Cardiac septum (tissue), 1 donor: ENCODE measurements at places on chromosomes 3 and 15. TPM values are rescaled to one million over a fixed set of nuclear protein-coding genes. Genes with fewer than 3 reads are reported as not detected.

- no peak for DNase-seq
Measured at GRCh38 chr3:135226057-135226456, 431.0 kb downstream of the EPHB1 start.

GRCh38 chr3:38482951-38483350, 13.2 kb upstream of the EXOG start:
- DNase-seq: no peak

DNA sequence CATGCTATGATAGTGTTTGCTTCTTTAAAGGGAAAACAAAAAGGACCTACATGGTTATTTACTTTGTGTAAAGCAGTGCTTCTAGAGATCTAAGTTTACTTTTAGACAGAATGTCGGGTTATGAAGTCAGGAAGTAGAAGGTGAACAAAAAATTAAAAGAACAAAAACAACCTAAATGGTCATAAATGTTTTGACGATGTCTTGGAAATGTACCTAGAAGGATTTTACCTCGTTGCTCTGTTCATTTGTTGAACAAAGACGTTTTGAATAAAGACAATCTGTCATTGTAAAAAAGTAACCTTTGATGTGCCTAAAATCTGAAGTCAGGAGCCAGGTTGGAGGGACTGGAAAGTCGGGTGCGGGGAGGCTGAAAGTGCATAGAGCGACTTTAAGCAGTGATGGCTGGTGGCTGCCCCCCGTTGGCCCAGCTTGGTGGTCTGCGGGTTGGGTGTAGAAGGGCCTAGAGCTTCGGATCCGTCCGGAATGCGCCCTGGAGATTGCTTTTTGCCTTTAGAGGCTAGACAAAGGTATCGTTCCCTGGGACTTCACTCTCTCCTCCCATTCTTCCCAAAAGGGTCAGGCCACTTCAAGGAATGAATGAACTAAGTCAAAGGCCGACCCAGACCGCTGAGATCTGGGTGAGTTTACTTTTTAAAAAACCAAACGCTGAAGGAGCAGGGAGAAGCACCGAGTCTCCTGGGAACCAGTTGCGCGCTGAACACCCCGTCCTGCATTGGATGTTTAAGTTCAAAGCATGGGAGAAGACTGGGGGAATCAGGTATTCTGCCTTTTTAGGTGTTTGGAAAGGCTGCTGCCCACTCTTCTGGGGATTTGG, 2.1 kb downstream of the SOX14 start:
- no peak for DNase-seq

GRCh38 chr3:108554229-108554628, 35.0 kb downstream of the CIP2A start:
- DNase-seq: no peak

PIGBOS1 gene
- total RNA-seq: 7.4 TPM

CYP8B1 gene
- total RNA-seq: not detected

DNA sequence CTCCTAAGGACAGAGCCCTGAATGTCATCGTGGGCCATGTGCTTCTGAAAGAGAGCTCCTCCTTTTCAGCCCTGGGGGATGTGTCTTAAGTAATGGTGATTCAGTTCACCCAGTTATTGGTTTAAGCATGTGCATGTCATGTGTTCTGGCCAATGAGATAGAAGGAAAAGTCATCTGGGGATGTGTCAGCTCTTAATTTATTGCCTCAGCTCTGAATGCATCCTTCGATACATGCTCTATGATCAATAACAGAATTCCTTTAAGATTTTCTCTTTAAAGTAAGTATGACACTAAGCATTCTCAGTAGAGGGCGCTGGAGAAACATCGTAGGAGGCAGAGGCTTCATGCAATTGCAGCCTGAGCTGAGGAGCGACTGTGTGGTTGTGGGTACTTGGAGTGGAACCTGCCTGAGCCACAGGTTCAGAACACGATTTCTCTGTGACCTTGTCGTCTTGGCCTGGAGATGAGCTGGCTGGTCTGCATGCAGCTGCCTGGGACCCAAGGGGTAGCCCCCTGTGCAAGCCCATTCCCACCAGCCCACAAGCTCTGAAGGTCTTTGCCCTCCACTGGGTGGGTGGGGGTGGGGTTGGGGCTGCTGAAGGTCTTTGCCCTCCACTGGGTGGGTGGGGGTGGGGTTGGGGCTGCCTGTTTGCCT, 69.5 kb downstream of the C3orf38 start:
- DNase-seq: no peak

DNA sequence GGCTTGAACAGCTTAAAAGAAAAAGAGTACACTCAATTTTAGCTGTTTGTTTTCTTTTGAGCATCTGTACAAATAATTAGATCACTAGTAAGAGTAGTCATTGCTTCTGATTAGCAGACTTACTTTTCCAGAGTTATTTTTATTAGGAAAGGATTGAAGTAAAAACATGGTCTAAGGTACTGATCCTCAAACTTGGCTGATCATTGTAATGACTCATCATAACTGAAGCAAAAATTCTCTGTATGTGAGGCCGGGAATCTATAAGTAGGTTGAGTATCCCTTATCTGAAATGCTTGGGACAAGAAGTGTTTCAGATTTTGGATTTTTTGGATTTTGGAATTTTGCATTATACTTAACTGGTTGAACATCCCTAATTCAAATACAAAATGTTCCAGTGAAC, 12.4 kb downstream of the NMD3 start:
- no peak for DNase-seq

DNA sequence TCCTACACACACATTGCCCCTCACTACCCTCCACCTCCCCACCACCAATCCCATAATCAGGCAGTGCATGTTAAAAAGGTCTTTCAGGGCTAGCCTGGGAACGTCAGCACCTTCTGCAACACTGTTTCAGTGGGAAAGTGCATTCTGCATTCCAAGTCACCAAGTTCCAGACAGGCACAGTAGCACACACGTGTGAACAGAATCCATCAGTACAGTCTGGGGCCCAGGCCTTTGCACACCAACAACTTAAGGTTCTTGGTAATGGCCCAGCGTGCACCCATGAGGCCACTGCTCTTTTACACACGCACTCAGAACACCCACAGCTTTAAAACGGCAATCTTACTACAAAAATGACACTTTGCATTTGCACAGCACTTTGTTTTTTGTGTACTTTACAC, 1.2 kb downstream of the ANXA2 start:
- DNase-seq: no peak

TRPC1 gene
- total RNA-seq: 18.7 TPM

MAGEL2 gene
- total RNA-seq: 0.11 TPM

DNA sequence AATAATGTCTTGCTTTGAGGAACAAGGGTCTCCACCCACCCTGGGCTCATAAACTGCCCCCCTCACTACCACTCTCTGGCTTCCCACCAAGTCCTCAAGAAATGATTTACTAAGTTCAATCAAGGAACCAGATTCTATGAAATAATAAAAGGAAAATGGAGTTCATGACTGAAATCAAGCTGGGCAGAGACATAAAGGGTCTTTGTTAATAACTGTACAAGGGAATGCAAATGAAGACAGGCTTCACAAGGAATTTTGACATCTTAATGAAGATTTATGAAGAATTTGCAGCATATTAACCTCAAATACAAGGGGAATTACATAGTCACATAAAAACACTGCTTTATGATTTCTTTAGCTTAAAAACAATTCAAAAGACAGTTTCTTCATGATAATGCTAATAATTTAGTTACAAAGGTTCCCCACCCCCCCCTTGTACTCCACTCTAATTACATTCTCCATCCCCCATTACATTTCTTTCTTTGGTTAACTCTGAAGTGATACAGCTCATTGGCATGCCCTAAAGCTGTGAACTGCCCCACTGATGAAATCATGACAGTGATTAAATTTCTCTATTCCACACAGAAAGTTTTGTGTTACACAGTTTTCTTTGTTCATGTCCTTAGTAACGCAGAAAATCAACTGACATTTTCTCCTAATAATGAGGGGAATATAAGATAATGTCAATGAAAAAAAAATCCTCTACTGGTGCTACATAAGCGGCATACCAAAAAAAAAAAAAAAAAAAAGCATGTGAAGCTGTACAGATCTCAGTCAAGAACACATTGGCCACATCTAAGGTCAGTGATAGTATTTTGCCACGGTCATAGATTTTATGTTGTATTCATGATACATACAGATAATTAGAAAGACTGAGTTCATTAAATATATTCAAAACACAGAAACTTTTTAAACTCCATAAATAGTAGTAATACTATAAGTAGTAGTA, 54.4 kb downstream of the WWTR1 start:
- DNase-seq: no peak

ANKRD63 gene
- not detected for total RNA-seq

GAP43 gene
- total RNA-seq: 2.6 TPM

DNA sequence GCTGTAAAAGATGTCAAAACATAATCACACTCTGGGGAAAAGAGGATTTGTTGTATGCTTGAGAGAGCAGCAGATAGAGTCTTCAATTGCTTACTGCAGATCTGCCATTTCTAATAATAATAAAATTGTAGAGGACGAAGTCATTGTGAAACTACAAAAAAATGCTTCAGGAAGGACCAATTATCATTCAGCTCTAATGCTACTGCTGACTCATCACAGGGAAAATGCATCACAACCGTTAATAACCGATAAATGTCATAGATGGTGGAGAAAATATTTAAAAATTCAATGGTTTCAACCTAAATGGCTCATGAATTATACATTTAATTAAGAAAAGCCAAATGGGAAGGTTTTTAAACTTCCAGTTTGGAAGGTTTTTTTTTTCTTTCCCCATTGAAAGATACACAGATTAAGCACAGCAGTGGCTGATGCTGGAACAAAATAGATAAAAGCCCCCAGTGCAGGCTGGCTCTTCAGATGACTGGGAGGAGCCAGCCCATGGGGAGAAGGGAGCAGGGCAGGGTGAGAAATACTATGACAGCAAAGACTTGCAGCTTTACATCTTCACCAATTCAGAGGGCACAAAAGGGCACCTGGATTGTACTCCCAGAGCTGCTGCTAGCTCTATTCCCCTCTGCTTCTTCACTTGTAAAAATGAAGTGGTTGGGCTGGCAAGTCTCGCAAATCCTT, 196.1 kb downstream of the CNTN6 start:
- no peak for DNase-seq

NR2E3 gene
- not detected for total RNA-seq

DNA sequence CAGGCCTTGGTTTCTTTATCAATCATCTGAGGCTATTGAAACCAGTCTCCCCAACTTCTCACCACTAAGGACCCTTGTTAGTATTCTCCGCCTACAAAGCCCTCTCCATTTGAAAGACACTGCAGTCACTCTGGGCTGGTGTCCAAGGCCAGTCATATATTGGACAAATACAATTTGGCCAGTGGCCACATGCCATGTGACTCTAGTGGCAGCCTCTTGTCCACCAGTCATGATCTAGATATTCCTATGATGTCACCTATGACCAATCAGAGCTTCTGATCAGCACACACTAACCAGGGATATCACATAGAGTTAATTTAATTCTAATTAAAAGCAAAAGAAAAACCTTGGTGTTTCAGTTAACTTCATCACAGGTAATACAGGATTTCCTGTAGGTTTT, 68.2 kb downstream of the RAB11A start:
- DNase-seq: no peak

DNA sequence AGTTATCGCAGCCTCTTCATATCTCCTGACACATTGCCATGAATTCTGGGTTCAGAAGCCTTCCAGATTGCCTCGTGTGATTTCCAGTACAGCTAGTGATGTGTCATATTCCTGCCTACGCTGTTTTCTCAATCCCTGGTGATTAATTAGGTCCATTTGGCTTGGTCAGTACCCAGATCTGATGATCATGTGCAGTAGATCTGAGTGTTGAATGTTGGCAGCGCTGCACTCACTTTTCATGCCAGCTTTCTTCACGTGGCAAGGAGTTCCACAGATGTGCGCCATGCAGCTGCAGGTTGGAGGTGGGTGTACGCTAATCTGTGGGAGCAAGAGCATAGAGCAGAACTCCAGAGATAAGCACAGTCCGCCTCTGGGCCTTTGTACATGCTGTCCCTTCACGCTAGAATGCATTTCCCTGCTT, 86.9 kb upstream of the COL6A5 start:
- DNase-seq: no peak

DNA sequence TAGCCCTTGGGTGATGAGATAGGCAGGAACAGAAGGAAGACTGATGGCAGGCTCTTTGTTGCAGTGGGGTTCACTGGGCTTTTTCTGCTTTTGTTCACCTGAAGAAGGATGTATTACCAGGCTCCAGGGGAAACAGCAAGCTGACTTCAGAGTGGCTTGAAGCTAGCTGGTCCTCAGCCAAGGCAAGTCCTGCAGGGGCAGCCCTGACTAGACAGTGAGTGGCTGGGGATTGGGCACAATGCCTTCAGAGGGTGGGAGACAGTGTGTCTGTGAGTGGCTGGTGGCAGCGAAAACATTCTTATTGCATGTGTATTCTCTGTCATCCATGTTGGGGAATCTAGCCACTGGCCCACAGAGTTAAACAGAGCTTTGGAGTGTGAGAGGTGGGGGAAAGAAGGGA, 2.3 kb upstream of the TEX264 start:
- no peak for DNase-seq

GRCh38 chr15:22226034-22226790, 145.9 kb downstream of the OR4M2 start:
- DNase-seq: no peak

- no peak for DNase-seq
Measured at GRCh38 chr3:73055583-73055982, 5.9 kb upstream of the EBLN2 start.

GRCh38 chr15:56929399-56929798, 11.0 kb downstream of the TCF12 start:
- no peak for DNase-seq

GRCh38 chr15:80950291-80951078, 39.1 kb downstream of the MESD start:
- no peak for DNase-seq

PDE8A gene
- 28.2 TPM for total RNA-seq

GRCh38 chr15:79620112-79620857, 188.1 kb downstream of the MINAR1 start:
- DNase-seq: no peak

DNA sequence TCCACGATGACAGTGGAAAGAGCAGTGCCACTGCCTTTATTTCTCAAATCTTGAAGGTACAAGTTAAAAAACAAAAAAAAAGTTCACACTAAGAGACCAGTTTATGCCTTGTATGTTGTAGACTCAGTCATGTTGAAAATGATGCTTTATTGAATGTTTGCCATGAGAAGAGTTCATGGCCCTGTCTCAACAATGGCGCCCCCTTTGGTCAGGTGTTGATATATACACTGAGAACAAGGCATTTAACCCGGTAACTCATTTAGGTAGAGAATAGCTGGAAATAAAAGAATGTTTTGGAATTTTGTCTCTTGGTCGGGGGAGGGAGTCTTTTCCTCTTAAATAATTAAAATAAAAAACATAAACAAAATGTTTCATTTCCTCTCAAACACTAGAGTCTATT, 145.6 kb upstream of the SLC2A2 start:
- no peak for DNase-seq

- no peak for DNase-seq
Measured at GRCh38 chr3:55899887-55900286, 412.8 kb upstream of the WNT5A start.

ARHGEF26 gene
- total RNA-seq: 2.9 TPM

MASP1 gene
- total RNA-seq: 59.7 TPM
